ENCODE measurements at places on chromosomes 4 and X. TPM values are rescaled to one million over a fixed set of nuclear protein-coding genes. Genes with fewer than 3 reads are reported as not detected.

Gene CEP135
- 3.4 TPM for total RNA-seq

Gene PPP1R2C
- not detected for total RNA-seq

Gene SLC4A4
- total RNA-seq: 25.9 TPM

Gene CASK
- 63.2 TPM for total RNA-seq

Gene ZDHHC15
- total RNA-seq: under 0.01 TPM

Gene SOD3
- 12.2 TPM for total RNA-seq

Gene ZNF185
- 0.43 TPM for total RNA-seq

Gene DCUN1D4
- 62.2 TPM for total RNA-seq

Gene ARX
- not detected for total RNA-seq

Gene ADGRL3
- total RNA-seq: 0.09 TPM

Gene NUDT10
- total RNA-seq: 1.6 TPM

Gene SOWAHB
- total RNA-seq: not detected

Gene MUC7
- total RNA-seq: not detected

Gene ERAS
- not detected for total RNA-seq

Gene AMOT
- 1.1 TPM for total RNA-seq

Gene SPACA5
- not detected for total RNA-seq

Gene RPL10
- 2,454 TPM for total RNA-seq

Gene PDS5A
- 46.6 TPM for total RNA-seq

Gene PAGE5
- total RNA-seq: 1.4 TPM

Gene AADAT
- 2.0 TPM for total RNA-seq

Gene CACNA1F
- total RNA-seq: not detected

Gene PRDM8
- total RNA-seq: 2.8 TPM

Gene ZCCHC18
- 0.57 TPM for total RNA-seq

Gene PPARGC1A
- total RNA-seq: 0.43 TPM

Gene VCX2
- not detected for total RNA-seq

Gene IBSP
- not detected for total RNA-seq

Gene PNMA6A
- 1.6 TPM for total RNA-seq

Gene DGKK
- total RNA-seq: not detected

Gene FGD1
- 3.0 TPM for total RNA-seq

Gene LRCH2
- total RNA-seq: 14.2 TPM

Gene SLIT2
- total RNA-seq: 26.4 TPM

Gene NAT8L
- 0.09 TPM for total RNA-seq

Gene HS3ST1
- 1.3 TPM for total RNA-seq

Gene TCEAL7
- 37.3 TPM for total RNA-seq

Gene CT45A7
- total RNA-seq: not detected

Gene PFKFB1
- under 0.01 TPM for total RNA-seq

Gene FSTL5
- total RNA-seq: not detected

Gene FREM3
- under 0.01 TPM for total RNA-seq

Gene MAGEA12
- total RNA-seq: under 0.01 TPM

Gene ATP5ME
- total RNA-seq: 298 TPM

Gene EMCN
- total RNA-seq: under 0.01 TPM

Gene PI4K2B
- total RNA-seq: 17.1 TPM

Gene IL15
- 7.3 TPM for total RNA-seq

Gene NPNT
- total RNA-seq: 0.09 TPM

All from smooth muscle cell of bladder (primary cell).